ENCODE measurements at places on chromosomes 4 and X. TPM values are rescaled to one million over a fixed set of nuclear protein-coding genes. Genes with fewer than 3 reads are reported as not detected.

CXCL5 gene
- total RNA-seq, result 20.4 TPM

KLF8 gene
- total RNA-seq, result 4.4 TPM

ZNF630 gene
- 1.1 TPM for total RNA-seq

SPRY1 gene
- total RNA-seq, result 4.6 TPM

MYOZ2 gene
- not detected for total RNA-seq

HERC6 gene
- total RNA-seq, result 4.9 TPM
